MCF 10A (cell line): ENCODE measurements at places on chromosomes 5 and 9. TPM values are rescaled to one million over a fixed set of nuclear protein-coding genes. Genes with fewer than 3 reads are reported as not detected.

FAM169A gene
- 13.5 and 14.3 TPM in 2 replicates for total RNA-seq

GBA2 gene
- 51.3 and 55.2 TPM in 2 replicates for total RNA-seq

MELK gene
- 25.6 and 33.3 TPM in 2 replicates for total RNA-seq

OTP gene
- total RNA-seq = not detected in 2 replicates

SV2C gene
- not detected in 2 replicates for total RNA-seq

KIF4B gene
- total RNA-seq = not detected in 2 replicates

IL9 gene
- not detected in 2 replicates for total RNA-seq

S1PR3 gene
- total RNA-seq = 2.7 and 2.8 TPM in 2 replicates
